ENCODE measurements at places on chromosomes 13 and 19. TPM values are rescaled to one million over a fixed set of nuclear protein-coding genes. Genes with fewer than 3 reads are reported as not detected.

DNA sequence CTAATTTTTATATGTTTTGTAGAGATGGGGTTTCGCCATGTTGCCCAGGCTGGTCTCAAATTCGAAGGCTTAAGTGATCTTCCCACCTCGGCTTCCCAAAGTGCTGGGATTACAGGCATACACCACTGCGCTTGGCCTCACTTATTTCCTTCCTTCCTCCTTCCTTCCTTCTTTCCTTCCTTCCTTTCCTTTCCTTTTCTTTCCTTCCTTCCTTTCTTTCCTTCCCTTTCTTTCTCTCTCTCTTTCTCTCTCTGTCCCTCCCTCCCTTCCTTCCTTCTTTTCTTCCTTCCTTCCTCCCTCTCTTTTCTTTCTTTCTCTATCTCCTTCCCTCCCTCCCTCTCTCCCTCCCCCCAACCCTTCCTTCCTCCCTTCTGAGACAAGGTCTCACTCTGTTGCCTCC, 36.8 kb downstream of the TRPM4 start:
- H3K4me3 ChIP-seq, result no peak overlapping the region
- peaks cover 41% of the 10 kb centered on the region for H3K36me3 ChIP-seq
- H3K4me1 ChIP-seq, result no peaks in the 10 kb centered on the region

- no peaks in the 10 kb centered on the region for H3K36me3 ChIP-seq
- no peak for DNase-seq
- H3K27me3 ChIP-seq, result peaks cover 41% of the 10 kb centered on the region
- no peak overlapping the region for H3K4me3 ChIP-seq
- no peak overlapping the region for H3K27ac ChIP-seq
These were observed 18.3 kb downstream of the NPHS1 start for GRCh38 chr19:35833972-35834371.

DNA sequence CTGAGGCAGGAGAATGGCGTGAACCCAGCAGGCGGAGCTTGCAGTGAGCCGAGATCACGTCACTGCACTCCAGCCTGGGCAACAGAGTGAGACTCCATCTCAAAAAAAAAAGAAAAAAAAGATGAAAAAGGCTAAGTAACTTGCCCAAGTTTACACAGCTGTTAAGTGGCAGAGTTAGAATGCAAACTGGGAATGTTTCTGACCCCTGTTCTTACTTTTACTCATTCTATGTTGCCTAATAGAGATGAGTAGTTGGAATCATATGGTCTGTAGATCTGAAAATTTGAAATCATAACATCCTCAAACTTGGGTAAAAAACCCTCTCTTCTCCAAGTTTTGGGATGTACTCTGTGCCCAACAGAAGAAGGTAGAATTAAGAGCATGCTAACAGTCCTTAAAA, 235.8 kb upstream of the RFC3 start:
- no peaks in the 10 kb centered on the region for H3K27me3 ChIP-seq
- no peaks in the 10 kb centered on the region for H3K36me3 ChIP-seq
- no peak overlapping the region for H3K4me3 ChIP-seq
- no peak overlapping the region for H3K27ac ChIP-seq

- H3K4me1 ChIP-seq, result no peaks in the 10 kb centered on the region
- no peaks in the 10 kb centered on the region for H3K36me3 ChIP-seq
- no peaks in the 10 kb centered on the region for H3K27me3 ChIP-seq
- H3K4me3 ChIP-seq, result no peak overlapping the region
These were observed 853.2 kb downstream of the UQCRFS1 start for GRCh38 chr19:28359431-28360414.

DNA sequence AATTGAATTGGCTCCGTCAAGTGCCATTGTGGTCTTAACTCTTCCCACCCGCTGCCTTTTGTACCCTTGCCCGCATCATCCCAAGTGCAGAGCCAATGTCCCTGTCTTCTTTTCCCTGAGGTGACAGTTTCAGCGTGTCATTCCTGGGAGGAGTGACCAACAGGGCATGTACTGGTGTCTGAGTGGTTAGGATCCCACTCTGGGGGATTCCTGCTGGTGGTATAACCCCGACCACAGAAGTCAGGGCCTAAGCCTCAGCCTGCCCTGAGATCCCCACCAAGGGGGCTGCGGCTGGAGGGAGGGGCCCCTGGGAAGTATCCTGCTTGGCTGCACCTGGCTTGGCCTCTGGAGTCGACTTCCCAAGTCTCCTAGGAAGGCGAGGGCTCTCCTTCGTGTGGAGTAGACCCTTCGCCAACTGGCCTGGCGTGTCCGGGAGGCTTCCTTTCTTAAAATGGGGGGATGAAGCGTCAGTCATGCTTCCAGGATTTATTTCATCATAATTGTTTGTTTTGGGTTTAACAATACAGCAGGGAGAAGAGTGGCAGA, 40.6 kb downstream of the NFIX start:
- peaks cover 15% of the 10 kb centered on the region for H3K36me3 ChIP-seq
- no peaks in the 10 kb centered on the region for H3K27me3 ChIP-seq
- peaks cover 61% of the 10 kb centered on the region for H3K4me1 ChIP-seq

GRCh38 chr13:43298816-43299215, 275.4 kb downstream of the DNAJC15 start:
- no peak for DNase-seq
- H3K27me3 ChIP-seq, result no peaks in the 10 kb centered on the region
- H3K4me3 ChIP-seq, result no peak overlapping the region
- H3K27ac ChIP-seq, result no peak overlapping the region
- H3K36me3 ChIP-seq, result no peaks in the 10 kb centered on the region

DNA sequence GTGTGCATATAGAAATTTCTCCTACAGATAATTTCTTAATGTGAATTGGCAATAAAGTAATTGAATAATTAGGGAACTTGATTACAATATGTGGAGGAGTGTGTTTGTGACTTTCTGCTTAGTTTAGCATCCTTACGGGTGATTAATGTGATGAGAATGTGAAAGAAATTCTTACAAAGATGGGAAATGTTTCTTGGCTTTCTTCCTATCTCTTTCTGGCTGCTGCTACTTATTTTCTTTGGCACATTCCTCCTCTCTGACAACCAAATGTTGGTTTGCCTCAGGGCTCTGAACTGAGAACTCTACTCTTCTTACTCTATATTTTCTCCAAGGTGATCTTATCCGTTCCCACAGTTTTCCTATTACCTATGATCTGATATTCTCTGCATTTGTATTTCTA, 300.1 kb downstream of the TBC1D4 start:
- H3K36me3 ChIP-seq, result no peaks in the 10 kb centered on the region
- no peaks in the 10 kb centered on the region for H3K27me3 ChIP-seq
- H3K4me3 ChIP-seq, result no peak overlapping the region
- no peak overlapping the region for H3K27ac ChIP-seq
- H3K4me1 ChIP-seq, result no peaks in the 10 kb centered on the region
- no peak for DNase-seq

GRCh38 chr19:45955905-45956608, 17.6 kb downstream of the NOVA2 start:
- H3K4me1 ChIP-seq, result peaks cover 22% of the 10 kb centered on the region
- no peaks in the 10 kb centered on the region for H3K27me3 ChIP-seq
- H3K27ac ChIP-seq, result no peak overlapping the region
- peaks cover 6% of the 10 kb centered on the region for H3K36me3 ChIP-seq

MBD3L5 gene
- not detected for polyA plus RNA-seq

All from SK-N-SH (cell line).